ENCODE measurements at places on chromosomes 1 and 21.

- DNase-seq, result no peak
Measured at GRCh38 chr1:184075055-184076029, 23.8 kb downstream of the TSEN15 start.

GRCh38 chr1:233520261-233521191, 93.4 kb upstream of the KCNK1 start:
- no peak for DNase-seq

DNA sequence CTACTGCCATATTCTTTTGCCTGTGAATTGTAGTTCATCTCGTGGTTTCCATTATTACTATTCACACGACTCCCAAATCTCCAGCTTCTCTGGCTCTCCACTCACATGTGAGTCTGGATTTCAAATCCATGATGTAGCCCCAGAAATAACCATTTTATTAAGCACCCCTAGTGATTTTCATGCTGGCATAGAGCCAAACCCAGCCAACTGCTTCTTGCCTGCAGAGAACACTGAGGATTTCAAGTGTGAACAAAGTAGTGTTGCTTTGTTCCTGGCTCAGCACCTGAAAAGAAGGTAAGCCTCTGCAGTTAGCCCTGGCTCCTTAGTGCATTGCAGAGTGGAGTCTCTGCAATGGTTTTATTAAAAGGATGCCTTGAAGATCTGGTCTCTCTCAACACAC, 25.9 kb downstream of the UTP25 start:
- no peak for DNase-seq

DNA sequence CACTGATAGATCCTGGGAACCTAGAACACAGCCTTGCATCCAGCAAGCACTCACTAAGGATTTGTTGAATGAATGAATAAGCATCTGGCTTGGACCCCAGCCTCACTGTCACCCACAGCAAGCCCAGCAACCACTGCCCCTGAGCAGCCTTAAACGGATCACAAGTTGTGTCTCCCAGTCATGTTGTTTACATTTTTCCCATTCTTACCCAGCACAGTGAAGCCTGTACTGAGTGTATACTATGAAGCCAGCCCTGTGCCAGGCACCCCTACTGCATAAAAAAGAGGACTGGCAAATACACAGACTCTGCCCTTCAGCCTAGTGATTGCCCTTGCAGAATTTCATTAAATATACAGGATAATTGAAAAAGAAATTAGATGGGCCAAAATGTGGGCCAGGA, 30.2 kb downstream of the RRAGC start:
- DNase-seq, result no peak

DNA sequence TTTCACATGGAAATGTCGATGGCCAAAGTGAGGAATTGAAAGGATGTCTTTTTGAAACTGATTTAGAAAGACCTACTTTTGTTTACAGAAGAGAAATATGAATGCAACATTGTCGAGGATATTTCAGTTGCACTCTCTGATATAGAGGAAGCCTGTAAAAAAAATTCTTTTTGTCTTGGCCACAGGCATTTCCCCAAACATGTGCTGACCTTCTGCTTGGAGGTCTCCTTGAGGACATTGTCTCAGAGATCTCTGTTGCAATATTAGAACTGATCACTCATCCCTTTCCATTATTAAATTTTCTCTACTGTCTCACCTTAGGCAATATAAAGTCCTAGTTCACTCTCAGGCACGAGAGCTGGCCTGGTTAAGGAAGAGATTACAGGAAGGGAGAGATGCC, 16.0 kb downstream of the S100A11 start:
- no peak for DNase-seq

GRCh38 chr1:18770799-18771198, 88.7 kb downstream of the TAS1R2 start:
- no peak for DNase-seq

DNA sequence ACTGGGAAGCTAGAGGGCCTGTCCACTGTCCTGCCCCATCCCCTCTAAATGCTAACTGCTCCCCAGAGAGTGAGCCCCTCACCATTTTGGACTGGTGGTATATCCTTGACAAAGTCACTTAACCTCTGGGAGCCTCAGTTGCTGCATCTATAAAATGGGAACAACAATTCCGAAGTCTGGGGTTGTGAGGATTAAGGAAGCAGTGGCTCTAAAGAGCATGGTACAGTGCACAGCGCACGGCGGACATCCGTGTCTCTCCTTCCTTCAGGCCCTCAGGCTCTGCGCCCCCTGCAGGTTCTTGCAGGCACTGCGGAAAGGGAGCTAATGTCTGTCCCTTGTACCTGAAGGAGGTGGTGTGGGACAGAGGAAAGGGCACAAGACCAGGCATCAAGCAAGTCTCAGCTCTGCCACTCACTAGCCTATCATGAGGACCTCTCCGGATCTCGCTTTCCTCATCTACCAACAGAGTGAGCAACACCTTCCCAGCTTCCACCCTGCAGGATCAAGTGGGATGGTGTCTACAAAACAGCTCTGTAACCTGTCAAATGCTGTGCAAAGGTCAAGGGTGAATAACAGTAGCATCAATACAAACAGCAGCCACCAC, 20.1 kb downstream of the ECE1 start:
- peak; percentile 64 for DNase-seq

DNA sequence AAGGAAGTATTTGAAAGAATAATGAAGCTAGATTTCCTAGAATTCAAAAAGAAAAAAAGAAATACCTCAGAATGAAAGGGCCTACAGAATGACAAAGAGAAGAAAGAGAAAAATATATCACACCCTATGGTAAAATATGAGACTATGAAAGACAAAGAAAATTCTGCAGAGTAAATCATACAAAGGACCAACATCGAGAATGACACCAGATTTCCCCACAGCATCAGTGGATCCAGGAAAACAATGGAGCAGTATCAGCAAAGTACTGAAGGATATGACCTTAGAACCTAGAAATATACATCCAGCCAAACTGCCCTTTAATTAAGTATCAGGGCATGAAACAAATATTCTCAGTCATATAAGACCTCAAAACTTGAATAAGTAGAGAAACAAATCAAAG, 21.2 kb upstream of the IFNAR2 start:
- no peak for DNase-seq

DNA sequence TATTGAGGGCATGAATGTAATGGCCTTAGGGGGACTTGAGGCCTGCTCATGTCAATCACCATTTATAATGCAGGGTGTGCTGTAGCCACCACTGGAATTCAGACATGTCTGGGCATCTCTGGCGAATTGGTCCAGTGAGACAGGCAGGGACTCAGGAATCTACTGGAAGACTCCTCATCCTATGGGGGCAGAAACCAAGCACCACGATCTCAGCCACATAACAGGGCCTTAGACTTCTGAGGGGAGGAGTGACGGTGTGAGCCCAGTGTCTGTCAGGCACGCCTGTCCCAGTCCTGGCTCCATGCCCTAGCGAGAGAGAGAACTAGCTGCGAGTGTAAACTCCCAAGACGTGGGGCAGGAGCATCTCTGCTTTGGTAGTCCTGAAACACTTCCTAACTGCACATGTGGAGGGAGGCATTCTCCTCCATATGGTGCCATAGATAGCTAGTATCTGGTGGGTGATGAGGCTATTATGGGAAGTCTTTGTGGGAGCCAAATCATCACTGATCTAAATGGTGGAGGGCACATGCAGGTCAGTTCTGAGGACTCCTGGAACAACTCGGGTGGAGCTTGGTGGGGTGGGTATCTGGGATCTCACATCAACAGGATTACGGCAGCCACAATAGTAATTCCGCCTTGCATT, 29.8 kb upstream of the KIAA0040 start:
- no peak for DNase-seq

DNA sequence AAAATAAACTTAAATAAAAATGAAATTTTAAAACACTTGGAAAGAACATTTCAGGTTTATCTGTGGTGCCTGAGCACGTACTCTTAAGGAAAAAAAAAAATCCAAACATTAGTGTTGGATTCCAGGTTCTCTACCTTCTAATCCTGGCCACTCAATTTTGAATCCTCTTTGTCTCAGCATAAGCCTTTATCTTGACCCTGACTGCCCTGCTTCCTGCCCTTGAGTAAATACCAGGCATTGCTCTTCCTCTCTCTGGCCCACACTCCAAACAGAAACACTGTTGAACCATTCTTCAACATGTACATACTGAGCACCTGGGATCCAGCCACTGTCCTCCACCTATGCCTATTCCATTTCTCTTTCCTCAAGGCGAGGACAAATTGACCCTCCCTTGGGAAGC, 11.4 kb upstream of the VANGL1 start:
- DNase-seq, result no peak

- no peak for DNase-seq
Measured at GRCh38 chr1:83086346-83086745, 912.6 kb downstream of the TTLL7 start.

- DNase-seq, result no peak
Measured at GRCh38 chr1:204735042-204735441, 49.5 kb upstream of the LRRN2 start.

DNA sequence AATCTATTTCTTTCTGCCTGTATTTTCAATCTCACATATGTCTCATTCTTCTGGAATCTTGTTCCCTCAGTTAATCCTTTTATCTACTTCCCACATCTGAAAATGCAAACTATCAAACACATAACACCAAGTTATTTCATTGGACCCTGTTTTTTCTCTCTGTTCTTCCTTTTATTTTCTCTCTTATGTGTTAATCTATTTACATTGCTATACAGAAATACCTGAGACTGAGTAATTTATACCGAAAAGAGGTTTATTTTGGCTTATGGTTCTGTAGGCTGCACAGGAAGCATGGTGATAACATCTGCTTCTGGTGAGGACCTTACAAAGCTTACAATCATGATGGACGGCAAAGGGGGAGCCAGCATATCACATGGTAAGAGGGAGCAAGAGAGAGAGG, 247.6 kb downstream of the TGFB2 start:
- DNase-seq, result no peak

DNA sequence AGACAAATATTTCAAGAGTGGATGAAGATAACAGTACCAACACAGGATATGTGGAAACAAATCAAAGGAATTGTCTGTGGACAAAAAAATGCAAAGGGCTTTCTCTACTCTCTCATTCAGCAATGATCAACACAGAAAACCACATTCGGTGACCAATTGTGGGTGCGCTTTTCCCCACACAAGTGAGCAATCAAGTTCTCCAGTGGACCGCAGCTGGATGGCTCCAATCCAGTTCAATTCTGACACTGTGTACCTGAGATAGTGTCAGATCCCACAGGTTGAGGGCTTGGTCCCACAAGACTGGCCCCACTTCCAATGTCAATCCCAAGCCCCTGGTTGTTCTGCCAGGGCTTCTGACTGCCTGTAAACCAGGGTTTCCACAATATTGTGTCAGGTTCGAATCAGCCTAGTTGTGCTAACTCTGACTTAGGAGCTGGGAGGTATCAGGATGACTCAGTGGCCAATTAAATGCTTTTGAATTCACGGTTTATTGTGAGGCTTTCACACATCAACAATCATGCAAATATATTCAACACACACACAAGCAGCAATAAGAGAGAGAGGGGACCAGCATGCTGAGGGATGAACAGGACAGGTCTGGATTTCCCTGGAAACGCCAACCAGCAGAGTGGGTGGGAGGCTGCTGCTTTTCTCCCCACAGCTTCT, 87.0 kb upstream of the BTG3 start:
- no peak for DNase-seq

DNA sequence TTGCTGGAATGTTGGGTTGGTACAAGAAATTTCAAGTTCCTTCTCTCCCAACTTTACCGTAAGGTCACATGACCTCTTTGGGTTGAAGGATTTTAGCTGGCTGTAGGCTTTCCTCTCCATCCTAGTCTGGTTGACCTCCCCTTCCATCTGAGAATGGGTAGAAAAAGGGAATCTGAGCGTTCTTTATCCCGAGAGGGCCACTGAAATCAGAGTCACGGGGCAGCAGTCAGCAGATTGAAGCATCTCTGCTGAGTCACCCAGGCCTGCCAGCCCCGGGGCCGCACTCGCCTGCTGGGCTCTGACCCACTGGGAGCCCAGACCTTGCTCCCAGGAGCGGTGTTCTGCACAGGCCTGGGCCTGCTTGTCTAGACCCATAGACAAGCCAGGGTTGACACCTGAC, 31.0 kb downstream of the TMCC2 start:
- DNase-seq, result no peak

DNA sequence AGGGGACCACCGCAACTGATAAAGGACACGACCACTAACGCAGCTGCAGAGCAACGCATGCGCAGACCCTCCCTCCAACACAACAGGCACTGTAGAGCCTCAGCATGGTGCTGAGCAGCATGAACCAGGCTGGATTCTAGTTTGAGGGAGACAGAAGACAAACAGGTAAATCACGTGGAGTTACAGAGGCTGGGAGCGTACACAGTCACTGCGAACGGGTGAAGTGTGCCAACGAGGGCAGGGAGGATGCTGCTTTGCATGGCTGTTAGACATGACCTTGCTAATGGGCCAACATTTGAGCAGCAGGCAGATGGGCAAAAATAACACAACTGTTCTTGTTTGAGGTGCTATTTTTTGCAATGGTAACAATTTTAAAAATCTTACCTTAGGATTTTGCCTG, 55.2 kb upstream of the NADK start:
- no peak for DNase-seq

DNA sequence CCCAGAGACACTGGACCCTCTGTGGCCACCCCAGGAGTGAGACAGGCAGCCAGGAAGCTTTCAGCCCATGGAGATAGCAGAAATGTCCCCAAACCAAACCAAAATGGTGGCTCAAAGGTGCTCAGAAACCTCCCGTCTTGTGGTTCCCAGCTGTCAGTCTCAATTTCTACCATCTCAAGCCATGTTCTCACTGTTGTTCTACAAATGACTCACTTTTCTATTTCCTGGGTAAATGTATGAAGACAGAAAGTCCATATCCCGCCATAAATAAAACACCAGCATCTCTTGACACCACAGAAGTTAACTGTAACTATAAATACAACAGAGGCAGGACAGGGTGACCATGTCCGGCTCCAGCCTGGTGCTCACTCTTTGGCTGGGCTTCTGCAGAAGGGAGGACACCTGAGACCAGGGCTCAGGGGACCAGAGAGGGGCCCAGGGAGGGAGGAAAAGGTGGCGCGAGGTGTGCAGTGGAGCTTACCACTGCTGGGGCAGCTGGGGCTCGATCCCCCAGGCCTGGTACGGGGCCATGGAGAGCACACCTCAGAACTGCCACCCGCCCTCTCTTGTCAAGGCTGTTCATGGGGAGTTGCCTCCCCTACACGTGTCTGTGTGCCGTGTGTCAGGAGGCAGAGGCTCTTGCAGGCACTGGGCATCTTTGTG, 43.6 kb downstream of the EPHB2 start:
- DNase-seq, result no peak

- no peak for DNase-seq
Measured at GRCh38 chr21:17854745-17855144, 35.6 kb upstream of the C21orf91 start.

- no peak for DNase-seq
Measured at GRCh38 chr1:14298806-14299205, 299.7 kb upstream of the KAZN start.

DNA sequence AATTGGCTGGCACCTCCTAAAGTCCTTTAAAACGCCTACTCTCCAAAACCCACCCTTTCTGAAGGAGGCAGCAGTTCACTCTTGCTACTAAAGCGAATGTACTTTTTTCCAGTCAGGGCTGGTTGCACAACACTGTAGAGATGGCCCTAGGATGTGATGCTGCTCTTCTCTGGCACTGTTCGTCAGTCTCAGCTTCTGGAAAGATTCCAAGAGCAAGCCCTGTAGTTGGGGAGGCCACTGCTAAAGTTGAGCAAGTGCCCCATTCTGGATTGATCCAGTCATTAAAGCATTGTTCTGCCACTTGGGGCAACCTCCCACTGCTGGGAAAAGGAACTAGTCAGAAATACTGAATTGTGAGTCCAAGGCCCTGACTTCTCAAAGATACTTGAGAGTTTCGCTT, 28.5 kb upstream of the KCNQ4 start:
- no peak for DNase-seq

Data from stimulated activated CD8-positive, alpha-beta memory T cell treated with anti-CD3 and anti-CD28 coated beads, Interleukin-2, amount 100 ng/mL, for 1 hour (primary cell).